Activated CD8-positive, alpha-beta T cell treated with anti-CD3 and anti-CD28 coated beads for 36 hours (primary cell): ENCODE measurements at places on chromosomes 7 and 10. TPM values are rescaled to one million over a fixed set of nuclear protein-coding genes. Genes with fewer than 3 reads are reported as not detected.

- DNase-seq, result no peak
Observed at GRCh38 chr7:120785095-120785494, 72.8 kb downstream of the TSPAN12 start.

DNA sequence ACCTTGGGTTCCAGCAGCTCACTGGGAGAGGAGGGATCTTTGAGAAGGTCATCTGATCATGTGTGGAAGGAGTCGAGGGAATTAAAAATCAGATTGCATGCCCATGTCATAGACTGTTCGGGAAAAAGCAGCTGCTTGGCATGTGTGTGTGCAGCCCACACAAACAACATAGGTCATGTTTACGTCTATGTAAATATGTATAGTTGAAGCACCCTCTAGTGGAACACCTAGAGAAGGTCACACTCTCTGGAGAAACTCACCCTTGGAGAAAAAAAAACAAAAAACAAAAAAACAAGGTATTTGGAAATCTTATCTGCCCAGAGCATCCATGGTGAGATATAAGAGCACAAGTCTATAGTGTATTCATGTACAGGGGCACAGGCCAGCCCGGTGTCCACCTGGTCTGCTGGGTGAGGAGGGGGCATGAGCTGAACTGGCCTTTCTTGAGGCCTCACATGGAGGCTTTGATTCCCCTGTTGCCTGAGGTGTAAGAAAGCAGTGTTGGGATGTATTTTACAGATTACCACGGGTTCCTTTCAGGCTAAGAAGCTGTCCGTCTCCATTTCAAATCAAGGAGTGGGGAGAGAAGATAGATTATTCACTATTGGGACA, 98.0 kb downstream of the NPY start:
- DNase-seq, result no peak

DNA sequence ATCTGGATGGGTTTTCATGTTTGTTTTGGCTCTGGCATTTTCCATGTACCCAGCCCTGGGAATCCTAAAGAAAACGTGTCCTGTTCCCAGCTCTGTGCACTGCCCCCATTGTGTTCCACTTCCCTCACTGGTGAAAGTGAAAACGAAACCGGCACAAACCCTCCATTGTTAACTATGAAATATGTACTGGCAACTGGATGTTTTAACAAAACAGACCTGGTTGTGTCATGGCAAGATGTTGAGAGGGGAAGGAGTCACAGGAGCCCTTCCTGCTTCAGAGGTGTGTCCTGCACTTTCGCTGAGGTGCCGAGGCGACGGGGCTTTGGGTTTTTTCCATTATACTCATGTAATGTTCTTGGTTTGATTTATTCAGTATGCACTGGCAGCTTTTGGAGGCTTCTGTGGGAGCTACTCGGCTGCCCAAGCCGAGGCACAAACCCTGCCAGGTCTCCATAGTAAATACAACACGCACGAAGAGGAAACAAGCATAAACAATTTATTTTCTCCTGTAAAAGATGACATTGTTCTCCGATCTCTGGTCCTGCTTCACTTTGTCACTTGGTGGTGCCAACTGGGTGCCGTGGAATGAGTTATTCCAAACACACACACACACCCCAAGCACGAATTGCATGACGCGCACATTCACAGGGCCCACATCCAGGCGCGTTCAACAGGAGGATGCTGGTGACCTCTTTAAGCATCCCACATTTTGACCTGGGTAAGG, 118.2 kb downstream of the CDK6 start:
- DNase-seq, result peak; percentile 76

GRCh38 chr7:78151229-78151628, 352.7 kb downstream of the PHTF2 start:
- DNase-seq, result no peak

- no peak for DNase-seq
Observed at GRCh38 chr10:126455036-126455765, 66.9 kb upstream of the ADAM12 start.

- no peak for DNase-seq
Observed at GRCh38 chr10:24119896-24120295, 89.0 kb upstream of the KIAA1217 start.

GRCh38 chr7:137829337-137829992, 17.3 kb downstream of the DGKI start:
- no peak for DNase-seq

- no peak for DNase-seq
Observed at GRCh38 chr10:23521735-23522134, 82.9 kb downstream of the OTUD1 start.

GRCh38 chr7:83614112-83614511, 34.8 kb downstream of the SEMA3E start:
- DNase-seq, result no peak

- DNase-seq, result no peak
Observed at GRCh38 chr10:60260321-60260720, 129.4 kb downstream of the ANK3 start.

DNA sequence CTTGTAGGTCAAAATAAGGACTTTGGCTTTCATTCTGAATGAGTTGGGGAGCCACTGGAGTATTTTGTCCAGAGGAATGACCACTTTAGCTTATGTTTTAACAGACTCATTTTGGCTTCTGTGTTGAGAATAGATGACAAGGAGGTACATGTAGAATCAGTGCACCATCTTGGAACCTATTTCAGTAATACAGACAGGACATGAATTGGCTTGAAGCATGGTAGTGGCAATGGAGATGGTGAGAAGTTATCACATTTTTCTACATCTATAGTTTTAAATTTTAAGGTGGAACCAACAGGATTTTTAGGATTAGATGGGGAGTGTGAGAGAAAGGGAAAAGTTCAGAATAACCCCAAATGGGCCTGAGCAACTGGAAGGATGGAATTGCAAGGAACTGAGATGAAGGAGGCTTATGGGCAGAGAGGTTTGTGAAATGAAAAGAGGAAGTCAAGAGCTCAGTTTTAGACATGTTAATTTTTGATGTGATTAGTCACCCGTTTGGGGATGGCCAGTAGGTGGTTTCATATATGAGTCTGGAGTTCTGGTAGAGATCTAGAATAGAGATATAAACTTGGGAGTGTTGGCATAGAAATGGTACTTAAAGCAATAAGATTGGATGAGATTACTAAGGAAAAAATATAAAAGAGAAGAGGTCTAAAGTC, 89.2 kb upstream of the JAZF1 start:
- no peak for DNase-seq

DNA sequence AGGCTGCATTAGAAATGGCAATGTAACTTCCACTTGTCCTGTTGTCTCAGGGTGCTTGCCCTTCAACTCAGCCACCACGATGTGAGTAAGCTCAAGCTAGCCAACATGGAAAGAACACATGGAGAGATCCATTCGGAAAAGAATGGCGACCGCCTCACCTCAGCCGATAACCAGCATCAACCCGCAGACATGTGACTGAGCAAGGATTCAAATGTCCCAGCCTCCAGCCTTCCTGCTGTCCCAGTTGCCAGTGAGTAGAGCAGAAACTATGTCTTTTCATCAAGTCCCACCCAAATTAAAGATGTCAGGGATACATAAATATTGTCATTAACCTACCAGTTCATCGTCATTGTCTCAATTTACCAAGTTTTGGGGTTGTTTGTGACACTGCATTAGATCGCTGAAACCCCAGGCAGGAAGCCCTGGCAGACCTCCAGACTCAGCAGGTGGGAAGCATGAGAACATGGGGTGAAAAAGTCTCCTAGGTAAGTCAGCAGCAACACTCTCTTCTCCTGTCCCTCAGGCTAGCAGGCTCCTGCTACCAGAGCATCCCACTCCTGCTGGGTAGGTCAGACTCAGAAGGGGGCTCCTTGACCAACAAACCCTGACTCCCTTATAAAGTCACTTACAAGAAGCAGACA, 67.0 kb downstream of the OSBPL3 start:
- peak; percentile 36 for DNase-seq

DNA sequence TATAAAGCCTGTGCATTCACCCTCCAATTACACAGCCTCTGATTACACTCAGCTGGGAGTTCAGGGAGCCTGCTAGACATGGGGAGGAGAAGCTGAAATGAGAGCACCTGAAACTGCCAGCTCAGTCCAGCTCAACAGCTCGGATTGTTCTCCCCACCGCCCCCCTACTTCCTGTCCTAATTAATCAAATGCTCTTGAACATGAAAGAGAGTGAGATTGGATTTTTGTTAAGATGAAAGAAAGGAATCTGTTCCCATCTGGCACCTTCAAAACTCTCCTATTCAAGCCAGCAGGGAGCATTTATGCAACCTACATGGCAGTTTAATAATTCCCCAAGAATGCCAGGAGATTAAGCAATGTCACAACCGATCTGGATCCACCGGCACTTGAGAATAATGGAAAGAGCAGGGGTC, 98.0 kb downstream of the NPSR1 start:
- DNase-seq, result no peak

DNA sequence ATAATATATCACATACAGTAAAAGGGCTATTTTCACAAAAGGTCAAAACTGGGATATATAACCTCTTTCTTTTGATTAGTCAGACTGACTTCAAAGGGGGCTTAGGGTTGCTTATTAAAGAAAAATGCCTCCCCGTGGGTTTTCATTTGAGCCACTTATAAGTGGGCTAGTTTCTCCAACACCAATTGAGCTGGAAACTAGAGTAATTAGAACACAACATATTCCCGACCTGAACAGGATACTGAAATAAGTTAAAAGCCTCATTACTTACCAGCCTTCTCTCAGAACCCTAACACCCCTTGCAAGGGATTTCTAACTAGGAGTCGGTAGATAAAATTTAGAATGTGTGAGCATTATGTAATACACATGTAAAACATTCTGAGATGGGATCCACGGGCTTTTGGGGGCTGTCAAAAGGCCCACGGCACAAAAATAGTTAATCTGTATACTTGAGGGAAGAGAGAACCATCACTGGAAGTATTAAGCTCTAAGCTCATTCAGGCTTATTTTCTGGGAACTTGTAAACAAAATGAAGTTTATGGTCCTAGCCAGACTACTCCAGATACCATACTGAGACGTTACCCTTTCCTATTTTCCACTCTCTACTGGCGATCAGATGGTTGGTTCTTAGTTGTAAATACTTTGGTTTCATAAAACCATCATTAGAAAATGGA, 29.3 kb upstream of the KMT2E start:
- DNase-seq, result no peak

- DNase-seq, result no peak
Observed at GRCh38 chr10:64555666-64556065, 1034.5 kb downstream of the REEP3 start.

- DNase-seq, result no peak
Observed at GRCh38 chr7:57364933-57365710, 84.9 kb upstream of the ZNF716 start.

- DNase-seq, result peak; percentile 10
Observed at GRCh38 chr7:142717453-142717852, 31.8 kb upstream of the PRSS1 start.

The CYP3A4 gene
- total RNA-seq, result not detected

The GNGT1 gene
- not detected for total RNA-seq

The DRGX gene
- total RNA-seq, result not detected

The ADAM8 gene
- 106 TPM for total RNA-seq

The TEX47 gene
- not detected for total RNA-seq

The EIF5AL1 gene
- 1.0 TPM for total RNA-seq

The SYT15 gene
- total RNA-seq, result 0.98 TPM

The HYAL4 gene
- total RNA-seq, result not detected

The FOXP2 gene
- not detected for total RNA-seq

The TMEM243 gene
- total RNA-seq, result 67.0 TPM

The HECW1 gene
- not detected for total RNA-seq
